ENCODE measurements at places on chromosomes 16 and 17. TPM values are rescaled to one million over a fixed set of nuclear protein-coding genes. Genes with fewer than 3 reads are reported as not detected.
A peak's percentile ranks its signal among the peaks of the same experiment; 100 is the strongest.

- no peak for DNase-seq
Measured at GRCh38 chr17:64223283-64223682, 39.8 kb downstream of the TEX2 start.

GRCh38 chr16:24367186-24367710 lies 111.1 kb downstream of the CACNG3 start:
- DNase-seq = no peak

GRCh38 chr16:84919269-84919668 lies 92.1 kb downstream of the ZDHHC7 start:
- DNase-seq = no peak

- DNase-seq = no peak
Measured at GRCh38 chr17:2250140-2251095, 53.2 kb downstream of the SMG6 start.

DNA sequence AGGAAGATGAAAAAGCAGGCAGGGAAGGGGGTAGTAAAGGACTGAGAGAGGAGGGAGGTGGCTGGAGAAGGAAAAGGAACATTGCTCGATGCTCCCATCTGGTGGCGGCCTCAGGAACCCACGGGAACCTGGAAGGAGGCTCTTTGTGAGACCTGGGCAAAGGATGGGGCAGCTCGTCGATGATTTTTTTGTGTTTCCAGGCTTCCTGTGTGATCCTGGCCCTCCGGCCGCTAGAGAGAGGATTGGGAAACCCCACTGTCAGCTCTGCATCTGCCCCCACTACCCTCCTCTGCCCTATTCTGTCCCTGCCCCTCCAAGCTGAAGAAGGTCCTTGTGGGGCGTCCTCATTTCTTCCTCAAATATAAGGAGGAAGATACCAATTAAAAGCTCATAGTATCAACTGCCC lies 6.6 kb downstream of the WFIKKN2 start:
- DNase-seq = peak; percentile 41

DNA sequence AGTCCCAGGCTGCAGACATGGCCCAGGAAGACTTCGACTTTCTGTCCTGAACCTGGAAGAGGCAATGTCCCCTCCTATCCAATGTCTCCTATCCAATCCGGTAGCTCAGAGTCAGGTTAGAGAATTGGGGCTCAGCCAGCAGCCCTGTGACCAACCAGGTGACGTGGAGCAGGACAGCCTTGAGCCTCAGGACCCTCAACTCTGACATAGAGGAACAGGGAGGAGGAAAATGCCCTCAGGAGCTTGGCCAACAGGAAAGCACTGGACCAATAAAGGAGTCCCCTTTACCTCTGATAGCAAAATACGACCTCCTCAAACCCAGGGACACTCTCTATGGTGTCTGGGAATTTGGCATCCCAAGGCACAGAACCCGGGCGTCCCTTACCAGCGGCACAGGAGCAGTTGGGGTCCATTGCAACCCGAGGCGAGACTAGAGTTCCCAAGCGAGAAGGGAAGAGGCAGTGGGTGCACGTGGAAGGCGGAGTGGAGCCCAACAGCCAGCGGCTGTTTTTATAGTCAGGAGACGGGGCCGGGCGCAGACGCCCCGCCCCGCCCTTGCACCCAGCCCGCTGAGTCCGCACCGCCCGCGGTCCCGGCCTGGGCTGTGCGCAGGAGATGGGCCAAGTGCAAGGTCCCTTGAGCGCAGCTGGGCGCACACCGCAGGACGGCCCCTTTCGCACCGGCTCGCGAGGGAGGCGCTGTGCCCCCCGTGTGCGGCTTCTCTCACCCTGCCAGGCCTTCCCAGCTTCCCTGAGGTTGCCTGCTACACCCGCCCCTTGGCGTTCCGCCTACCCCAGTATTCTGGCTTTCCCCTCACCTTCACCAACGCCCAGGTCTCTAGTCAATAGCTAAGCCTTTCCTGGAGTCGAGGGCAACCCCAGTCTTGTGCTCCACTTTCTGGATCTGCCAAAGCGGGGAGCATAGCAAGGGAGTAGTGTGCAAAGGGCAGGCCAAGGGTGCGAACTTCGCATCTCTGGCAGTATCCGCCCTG lies at the start of gene MT1G:
Gene MT1G (minus strand): TSS at position 485 of the 991 bp plus-strand sequence. CDS start 72 bp downstream, at position 413.
- no peak for DNase-seq

- no peak for DNase-seq
Measured at GRCh38 chr17:79927688-79928501, 88.7 kb upstream of the CBX4 start.

DNA sequence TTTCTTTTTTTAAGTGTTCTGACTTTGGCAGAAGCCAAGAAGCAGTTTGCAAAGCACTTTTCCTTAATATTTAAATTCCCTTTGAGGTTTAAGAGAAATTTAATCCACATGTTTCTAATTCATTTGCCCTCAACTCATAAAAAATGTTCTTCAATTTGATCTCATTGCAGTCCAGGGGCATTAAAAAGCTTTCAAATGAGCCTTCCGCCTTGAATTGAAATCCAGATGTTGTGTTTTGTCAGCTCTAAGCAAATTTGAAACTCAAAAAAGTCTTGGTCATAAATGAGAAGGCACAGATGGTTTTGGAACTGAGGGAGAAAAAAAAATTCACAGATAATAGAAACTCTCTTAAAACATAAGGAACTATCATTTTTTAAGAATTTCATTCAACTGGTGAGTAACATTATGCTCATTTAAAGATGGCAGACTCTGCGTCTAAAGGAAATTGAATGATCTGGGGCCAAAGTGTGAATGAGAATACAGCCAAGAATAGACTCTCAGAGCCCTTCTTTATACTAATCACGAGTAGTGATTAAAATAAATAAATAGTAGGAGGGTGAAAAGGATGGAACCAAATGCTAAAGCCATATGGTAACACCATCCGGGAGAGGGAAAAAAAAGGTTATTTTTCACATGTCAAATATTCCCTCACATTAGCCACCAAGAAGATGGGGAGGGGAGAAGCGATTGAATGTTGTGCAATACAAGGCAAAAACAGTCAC lies 1304.7 kb downstream of the CDH8 start:
- no peak for DNase-seq

DNA sequence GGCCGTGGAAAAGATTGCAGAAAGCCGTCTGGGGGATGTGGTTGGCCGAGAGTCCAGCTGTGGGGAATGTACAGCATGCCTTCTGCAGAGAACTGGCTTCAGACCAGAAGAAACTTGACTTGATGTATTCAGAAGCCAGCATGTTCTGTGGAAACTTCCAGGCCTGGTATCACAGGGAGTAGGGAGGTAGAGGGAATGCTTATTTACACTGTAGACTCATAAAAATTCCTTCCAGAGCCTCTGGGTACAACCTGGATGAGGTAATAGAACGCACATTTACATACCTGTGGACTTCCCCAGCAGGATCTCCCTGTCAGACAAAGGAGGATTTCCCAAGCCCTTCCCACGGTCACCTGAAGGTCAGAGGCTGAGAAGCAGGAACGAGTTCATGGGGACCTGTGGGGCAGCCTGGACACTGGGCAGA lies 11.8 kb upstream of the GAS7 start:
- DNase-seq = no peak

DNA sequence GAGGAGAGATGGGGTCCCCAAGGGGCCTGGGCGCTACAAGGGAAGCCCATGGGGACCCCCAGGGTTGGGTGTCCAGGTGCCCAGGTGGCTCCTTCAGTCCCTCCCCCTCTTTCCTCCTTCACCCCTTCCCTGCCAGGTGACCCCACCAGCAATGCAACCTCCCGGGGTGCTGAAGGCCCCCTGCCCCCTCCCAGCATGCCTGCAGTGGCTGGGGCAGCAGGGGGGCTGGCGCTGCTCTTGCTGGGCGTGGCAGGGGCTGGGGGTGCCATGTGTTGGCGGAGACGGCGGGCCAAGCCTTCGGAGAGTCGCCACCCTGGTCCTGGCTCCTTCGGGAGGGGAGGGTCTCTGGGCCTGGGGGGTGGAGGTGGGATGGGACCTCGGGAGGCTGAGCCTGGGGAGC lies 4.0 kb downstream of the EFNB3 start:
- DNase-seq = no peak

- DNase-seq = no peak
Measured at GRCh38 chr17:40417258-40417608, 463 bp downstream of the TOP2A start.

GRCh38 chr16:85114909-85115567 lies 2.8 kb upstream of the CIBAR2 start:
- peak; percentile 71 for DNase-seq

- DNase-seq = no peak
Measured at GRCh38 chr16:50467943-50468748, 80.0 kb upstream of the NKD1 start.

GRCh38 chr17:44304651-44305050 lies 3.8 kb upstream of the RUNDC3A start:
- no peak for DNase-seq

DNA sequence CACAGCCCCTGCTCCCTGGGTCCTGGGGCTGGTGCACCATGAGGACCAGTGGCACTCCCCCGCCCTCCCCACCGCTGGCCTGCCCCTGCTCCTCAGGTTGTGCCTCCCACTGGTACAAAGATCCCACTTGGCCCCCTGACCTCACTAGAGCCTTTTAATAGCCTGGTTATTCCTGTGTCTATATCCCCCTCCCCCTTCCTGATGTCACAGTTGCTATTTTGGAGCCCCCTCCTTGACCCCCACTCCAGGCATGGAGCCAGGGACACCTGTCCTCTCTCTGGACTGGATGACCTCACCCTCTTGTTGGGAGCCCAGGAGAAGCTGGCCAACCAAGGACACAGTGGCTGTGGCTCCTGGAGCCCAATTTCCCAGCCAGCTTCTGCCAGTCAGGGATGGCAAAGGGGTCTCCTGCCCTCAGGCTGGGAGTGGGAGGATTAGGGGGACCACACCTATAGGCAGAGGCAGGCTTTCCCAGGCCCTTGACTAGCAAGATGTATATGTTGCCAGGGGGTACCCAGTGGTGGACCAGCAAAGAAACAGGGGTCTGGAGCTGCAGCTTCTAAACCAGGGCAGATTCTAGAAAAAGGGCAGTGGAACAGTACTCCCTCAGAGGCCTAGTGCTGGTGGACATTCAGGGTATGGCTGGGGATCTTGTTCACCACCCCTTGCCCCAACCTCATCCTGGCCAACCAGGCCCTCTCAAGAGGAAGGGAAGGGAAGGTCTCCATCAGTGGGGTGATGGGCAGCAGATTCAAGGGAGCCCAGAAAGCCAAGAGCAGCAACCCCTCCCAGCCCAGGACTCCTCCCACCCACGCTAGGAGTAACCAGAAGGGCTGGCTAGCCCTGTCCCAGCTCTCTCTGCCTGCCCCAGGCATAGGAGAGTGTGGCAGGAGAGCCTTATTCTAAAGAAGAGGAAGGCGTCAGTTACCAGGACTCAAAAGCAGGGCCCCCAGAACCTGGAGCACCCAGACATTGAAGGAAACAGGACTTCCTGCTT lies 10.9 kb downstream of the HDAC5 start:
- DNase-seq = no peak

MMP15 gene
- total RNA-seq = 0.31 TPM

NPIPA3 gene
- 1.6 TPM for total RNA-seq

CBX1 gene
- 5.5 TPM for total RNA-seq

SOX15 gene
- not detected for total RNA-seq

AATF gene
- 40.3 TPM for total RNA-seq

KLHL36 gene
- 78.6 TPM for total RNA-seq

PDE6G gene
- total RNA-seq = 0.49 TPM

KRTAP29-1 gene
- total RNA-seq = not detected

ITGB3 gene
- not detected for total RNA-seq

GNAO1 gene
- 7.3 TPM for total RNA-seq

KLHL11 gene
- total RNA-seq = 32.9 TPM

C17orf113 gene
- 0.55 TPM for total RNA-seq

SLC22A31 gene
- 2.9 TPM for total RNA-seq

OR2C1 gene
- not detected for total RNA-seq

SEBOX gene
- total RNA-seq = not detected

ATP2C2 gene
- not detected for total RNA-seq

PPM1E gene
- total RNA-seq = not detected

KRTAP2-3 gene
- total RNA-seq = not detected
